ENCODE measurements at places on chromosomes 6 and 20.

DNA sequence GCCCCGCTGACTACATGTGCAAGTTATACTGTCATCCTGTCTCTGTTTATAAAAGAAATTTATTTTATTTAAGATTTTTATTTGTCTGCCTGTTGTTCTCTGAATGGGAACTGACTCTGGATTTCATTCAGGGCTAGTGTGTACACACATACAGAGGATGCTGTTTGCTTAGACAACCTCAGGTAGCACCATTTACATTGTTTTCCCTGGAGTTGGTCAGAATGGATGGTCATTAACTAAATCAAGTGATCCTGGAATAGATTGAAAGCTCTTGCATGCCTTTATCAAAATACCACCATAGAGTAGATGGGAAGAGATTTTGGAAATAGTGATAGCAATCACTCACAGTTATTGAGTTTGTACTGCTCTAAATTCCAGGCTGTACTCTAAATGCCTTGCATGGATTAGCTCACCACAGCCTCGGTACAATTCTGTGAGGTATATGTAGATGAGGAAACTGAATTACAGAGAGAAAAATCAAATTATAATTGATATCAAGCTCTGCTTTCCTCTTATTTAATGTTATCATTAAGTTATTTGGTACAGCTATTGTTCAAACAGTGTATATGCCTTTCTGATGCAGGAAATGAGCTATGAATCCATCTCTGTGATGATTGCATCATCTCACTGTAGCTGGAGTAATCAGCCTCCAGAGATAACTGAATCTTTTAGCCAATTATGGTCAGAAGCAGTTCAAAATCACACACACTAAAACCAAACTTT, 51.9 kb downstream of the RNF217 start:
- no peak for DNase-seq

DNA sequence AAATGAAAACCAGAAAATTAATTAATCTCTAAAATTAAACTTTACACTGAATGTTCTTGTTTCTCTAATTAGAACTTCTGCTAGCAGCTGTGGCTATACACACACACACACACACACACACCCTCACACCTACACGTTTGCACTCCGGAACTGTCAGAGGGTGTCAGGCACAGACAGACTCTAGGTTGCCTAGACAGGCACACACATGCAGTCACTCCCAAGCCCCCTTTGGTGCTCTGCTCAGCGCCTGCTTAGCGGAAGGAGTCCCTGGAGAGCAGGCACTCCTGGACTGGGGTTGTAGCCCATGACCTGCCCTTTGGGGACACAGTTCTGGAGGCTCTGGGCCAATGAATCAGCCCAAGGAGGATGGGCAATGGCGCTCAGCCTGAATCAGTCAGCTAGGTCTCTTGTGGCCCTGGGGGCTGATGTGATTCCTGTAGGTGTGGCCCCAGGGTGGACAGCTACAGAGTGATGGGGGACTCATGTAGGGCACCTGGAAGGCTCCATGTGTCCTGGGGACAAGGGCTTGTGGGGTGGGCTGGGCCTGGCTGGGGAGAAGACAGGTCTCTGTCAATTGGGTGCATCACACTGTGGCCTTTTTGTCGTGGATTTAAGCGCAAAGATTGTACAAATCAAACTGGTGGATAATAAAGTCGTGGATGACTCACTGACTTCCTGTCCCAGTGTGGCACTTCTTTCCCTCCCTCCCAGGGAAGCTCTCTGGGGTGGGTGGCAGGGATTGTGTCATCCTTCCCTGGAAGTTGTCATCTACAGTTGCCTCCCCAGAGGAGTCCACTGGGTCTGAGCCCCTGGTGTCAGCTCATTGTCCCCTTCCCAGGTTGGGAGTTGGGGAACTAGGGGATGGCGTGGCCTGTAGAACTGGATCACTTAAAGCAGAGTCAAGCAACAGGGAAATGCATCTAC, 8.8 kb downstream of the TMEM151B start:
- DNase-seq = no peak

GRCh38 chr6:4804095-4804494, 27.9 kb downstream of the CDYL start:
- DNase-seq = no peak

GRCh38 chr6:158999154-158999665, 792 bp downstream of the RSPH3 start:
- DNase-seq = no peak

GRCh38 chr6:144062786-144063185, 32.6 kb downstream of the SF3B5 start:
- DNase-seq = no peak

DNA sequence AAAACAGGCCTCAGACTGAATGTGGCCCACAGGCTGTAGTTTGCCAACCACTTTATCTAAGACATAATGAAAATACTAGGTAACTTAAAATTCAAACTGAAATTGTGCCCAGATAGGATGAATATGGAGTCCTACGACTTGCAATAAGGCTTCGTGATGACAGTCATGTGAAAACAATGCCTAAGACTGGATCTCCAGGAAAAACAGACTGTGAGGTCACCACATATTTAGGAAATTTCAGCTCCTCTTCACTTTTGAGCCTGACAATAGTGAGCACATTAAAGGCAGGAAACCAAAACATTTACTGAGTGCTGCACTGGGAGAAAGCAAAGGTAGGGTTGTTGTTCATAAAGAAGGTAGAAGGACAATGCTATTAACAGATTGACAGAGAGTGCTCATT, 50.0 kb downstream of the RTN4IP1 start:
- no peak for DNase-seq

GRCh38 chr6:122931916-122932315, 64.1 kb upstream of the CLVS2 start:
- no peak for DNase-seq

- DNase-seq = no peak
These were observed 139.0 kb downstream of the MTHFD1L start for GRCh38 chr6:151004383-151005024.

GRCh38 chr6:80976336-80976735, 776.1 kb downstream of the TENT5A start:
- DNase-seq = no peak

- DNase-seq = no peak
These were observed 45.8 kb downstream of the AGPAT4 start for GRCh38 chr6:161228096-161228495.

DNA sequence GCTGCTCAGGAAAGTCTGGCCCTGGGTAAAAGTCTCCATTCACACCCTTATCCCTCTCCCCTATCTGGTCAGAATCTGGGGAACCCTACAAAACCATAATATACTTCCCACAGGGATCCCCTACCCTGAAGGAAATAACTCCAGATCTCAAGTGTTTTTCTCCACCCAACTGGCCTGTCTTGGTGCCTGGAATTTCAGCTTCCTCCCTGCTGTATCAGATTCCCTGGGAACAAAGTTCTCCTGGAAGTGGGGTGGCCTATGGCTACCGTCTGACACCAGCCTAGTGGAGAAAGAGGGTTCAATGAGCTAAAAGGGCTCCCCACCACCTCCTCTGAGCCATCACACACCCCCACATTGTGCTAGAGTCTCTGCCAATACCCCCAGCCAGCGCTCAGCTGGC, 15.0 kb downstream of the HSPA12B start:
- DNase-seq = no peak

DNA sequence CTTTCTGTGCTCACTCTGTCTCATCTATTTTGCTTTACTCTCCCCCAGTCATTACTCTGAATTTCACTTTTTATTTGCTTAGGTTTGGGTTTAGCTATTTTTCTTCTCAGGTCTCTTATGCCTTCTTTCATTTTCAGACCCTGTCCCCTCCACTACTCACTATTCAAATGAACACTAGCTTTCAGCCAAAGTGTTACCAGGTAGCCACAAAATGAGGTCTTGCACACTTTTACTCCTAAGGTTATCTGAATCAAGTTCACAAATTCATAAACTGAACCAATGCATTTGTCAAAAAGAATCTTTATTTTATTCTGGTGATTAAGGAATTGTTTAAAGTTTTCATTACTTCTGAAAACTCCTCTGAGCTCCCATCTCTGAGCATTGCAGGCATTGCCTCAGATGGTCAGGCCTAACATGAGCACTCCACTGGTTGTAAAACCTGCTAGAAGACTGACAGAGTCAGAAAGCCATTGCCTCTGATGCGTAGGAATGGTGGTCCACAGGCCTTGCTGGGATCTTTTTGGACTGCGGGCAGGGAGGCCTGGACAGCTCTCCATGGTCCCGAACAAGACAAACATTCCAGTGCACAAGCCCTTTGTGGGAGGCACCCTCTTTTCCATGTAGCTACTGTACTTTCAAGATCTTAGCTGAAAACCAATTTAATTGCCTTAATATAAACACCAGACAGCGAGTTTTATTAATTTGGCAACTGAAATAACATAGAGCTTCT, 48.5 kb downstream of the FYN start:
- no peak for DNase-seq

DNA sequence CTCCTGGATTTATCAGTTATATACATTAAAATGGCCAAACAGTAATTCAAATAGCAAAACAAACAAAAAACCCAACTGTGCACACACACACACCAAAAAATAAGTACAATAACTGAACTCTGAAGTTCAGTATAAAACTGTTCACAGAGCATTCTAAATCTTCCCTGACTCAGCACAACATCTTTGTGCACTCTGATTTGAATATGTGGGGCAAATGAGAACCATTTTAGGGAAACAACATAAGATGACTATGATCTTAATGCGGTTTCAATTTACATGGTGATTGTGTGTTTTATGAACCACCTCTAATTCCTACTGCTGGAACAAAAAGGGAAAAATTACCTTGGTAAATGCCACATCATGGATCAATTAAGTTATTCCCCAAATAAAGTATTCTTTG, 41.7 kb downstream of the PLAGL1 start:
- DNase-seq = no peak

- DNase-seq = no peak
These were observed 23.4 kb upstream of the RNF144B start for GRCh38 chr6:18363746-18364145.

DNA sequence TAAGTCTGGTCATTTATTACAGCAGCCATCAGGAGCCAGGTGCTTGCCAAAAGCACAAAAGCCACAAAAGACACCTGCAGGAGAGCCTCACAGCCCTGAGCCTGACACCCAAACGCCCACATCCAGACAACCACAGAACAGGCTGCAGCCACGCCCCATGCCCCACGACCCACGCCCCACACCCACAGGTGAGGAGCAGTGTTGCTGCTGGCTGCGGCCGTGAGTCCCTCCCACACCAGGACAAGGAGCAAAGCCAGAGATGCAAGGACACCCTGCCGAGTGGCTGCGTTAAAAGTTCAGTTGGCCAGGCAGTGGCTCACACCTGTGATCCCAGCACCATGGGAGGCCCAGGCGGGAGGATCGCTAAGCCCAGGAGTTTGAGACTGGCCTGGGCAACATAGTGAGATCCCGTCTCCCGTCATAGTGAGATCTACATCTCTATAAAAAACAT, 43.0 kb downstream of the SLC2A4RG start:
- DNase-seq = no peak

DNA sequence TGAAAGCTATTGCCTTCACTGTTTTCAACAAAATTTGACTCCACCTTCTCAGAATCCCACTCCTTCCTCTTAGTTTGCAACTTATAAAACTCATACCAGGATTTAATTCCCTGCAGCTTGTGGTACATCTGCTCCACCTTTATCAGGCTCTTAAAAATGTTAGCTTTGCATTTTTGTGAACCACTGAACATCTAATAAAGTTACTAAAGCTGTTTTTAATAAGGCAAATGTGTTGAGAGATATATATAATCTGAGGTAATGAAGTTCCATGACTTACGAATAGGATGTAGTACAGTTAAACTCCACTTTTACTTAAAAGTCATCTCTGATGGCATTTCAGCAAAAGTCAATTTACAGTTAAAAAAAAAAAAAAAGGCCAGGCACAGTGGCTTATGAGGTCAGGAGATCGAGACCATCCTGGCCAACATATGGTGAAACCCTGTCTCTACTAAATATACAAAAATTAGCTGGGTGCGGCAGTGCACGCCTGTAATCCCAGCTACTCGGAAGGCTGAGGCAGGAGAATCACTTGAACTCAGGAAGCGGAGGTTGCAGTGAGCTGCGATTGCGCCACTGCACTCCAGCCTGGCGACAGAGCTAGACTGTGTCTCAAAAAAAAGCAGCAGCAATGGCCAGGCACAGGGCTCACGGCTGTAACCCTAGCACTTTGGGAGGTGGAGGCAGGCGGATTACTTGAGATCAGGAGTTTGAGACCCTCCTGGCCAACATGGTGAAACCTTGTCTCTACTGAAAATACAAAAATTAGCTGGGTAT, 106.2 kb downstream of the KIF13A start:
- no peak for DNase-seq

DNA sequence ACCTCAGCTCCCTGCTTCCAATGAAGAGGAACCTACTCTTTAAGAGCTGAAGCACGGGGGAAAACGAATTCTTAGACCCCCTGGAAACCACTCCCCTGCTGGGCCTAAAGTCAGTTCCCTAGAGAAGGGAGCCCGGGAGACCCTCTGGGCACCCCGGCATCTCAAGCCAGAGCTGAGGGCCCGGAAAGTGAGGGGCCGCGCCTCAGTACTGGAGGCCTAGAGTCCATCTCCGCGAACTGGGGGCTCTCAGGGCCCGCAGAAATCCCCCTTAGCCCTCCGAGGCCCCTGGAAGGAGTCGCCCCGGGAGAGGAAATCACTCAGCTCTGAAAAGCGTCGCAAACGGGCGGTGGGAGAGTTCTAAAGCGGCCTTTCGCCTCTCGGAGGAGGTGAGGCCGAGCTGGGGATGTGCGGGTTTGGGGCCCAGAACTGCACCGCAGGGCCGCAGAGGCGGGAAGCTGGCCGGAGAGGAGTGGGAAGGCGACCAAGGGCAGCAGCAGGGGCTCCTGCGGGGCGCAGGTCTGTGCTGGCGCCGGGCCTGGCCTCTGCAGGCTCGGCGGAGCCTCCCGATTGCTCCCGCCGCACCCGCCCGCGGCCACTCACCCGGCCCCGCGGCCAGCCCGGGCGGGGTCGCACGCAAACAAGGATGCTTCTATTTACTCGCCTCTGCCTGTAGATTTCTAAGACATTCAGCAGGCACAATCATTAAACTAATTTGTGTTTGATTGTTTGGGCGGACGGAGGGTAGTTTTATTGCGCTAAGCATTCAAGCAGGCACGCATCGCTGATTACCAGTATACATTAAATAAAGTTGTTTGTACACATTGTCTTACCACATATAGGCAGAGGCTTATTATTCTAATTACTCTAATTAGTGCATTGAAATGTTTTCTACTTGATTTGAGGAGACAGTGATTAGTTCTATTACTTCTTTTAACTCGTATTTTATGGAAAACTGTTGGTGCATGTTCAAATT, 9.2 kb downstream of the POU3F2 start:
- no peak for DNase-seq

Data from iPS DF 6.9 (cell line).